ENCODE measurements at places on chromosomes 13 and 19.

GRCh38 chr13:110330491-110331011, 23.5 kb downstream of the COL4A2 start:
- no peak for DNase-seq

- DNase-seq, result no peak
These were observed 321.9 kb downstream of the FOXO1 start for GRCh38 chr13:40344270-40345148.

DNA sequence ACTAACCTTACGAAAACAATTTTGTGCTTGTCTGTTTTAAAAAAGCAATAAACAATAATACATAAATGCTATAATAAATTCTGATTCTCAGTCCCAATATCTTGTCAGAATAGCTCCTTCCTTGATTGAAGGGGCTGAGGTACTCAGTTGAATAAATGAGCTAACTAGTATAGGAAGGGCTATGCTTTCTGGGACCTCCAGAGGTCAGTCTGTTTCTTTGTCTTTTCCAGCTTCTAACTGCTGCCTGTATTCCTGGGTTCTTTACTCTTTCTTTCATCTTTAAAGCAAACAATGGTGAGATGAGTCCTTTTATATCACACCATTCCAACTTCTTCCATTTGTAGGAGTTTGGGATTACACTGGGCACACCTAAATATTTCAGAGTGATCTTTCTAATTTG, 1297.0 kb upstream of the ATXN8OS start:
- DNase-seq, result no peak

DNA sequence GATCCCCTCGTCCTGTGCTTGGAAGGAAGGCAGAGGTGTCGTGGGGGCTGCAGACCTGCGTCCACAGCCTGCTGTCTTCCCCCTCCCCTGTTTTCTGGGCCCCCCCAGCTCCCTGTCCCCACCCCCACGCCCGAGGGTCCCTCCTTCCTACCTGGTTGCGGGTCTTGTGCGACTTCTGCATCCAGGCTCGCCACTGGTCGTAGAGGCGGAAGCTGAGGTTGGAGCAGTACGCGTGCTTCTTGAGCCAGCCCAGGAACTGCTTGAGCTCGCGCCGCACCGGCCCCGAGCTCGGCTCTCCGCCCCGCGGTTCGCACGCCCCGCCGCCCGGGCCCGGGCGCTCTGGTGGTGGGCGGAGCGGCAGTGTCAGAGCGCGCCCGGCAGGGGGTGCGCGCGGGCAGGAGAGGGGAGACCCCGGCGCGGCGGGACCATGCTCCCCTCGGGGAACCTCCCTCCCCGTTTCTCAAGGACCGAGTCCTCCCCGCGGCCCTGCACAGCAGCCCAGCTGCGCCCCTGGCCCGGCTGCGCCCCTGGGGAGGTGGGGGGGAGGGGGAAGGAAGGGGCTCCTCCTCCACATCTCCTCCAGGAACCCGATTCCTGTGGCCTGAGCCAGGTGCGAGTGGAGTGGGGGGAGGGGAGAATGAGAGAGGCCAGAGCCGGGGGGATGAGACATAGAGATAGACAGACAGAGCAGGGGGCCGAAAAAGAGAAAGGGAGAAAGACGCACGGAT, 5.7 kb downstream of the REX1BD start:
- peak; percentile 62 for DNase-seq

- DNase-seq, result no peak
These were observed 360.9 kb downstream of the FGF9 start for GRCh38 chr13:22031702-22032286.

DNA sequence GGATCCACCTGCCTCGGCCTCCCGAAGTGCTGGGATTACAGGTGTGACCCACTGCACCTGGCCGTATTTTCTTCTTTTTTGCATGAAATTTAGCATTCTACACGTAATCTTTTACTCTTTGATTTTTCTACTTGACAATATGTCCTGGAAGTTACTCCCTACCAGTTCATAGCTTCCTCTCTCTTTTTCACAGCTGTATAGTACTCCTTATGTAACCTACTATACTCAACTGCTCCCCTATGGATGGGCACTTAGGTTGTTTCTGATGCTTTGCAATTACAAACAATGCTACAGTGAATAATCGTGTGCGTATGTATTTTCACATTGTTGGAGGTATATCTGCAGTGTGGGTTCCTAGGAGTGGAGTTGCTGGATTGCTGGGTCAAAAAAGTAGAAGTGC, 90.5 kb upstream of the FARP1 start:
- no peak for DNase-seq

- no peak for DNase-seq
These were observed 98.0 kb downstream of the PRR20E start for GRCh38 chr13:57264965-57265364.

GRCh38 chr19:31725051-31725450, 375.8 kb upstream of the TSHZ3 start:
- DNase-seq, result no peak

DNA sequence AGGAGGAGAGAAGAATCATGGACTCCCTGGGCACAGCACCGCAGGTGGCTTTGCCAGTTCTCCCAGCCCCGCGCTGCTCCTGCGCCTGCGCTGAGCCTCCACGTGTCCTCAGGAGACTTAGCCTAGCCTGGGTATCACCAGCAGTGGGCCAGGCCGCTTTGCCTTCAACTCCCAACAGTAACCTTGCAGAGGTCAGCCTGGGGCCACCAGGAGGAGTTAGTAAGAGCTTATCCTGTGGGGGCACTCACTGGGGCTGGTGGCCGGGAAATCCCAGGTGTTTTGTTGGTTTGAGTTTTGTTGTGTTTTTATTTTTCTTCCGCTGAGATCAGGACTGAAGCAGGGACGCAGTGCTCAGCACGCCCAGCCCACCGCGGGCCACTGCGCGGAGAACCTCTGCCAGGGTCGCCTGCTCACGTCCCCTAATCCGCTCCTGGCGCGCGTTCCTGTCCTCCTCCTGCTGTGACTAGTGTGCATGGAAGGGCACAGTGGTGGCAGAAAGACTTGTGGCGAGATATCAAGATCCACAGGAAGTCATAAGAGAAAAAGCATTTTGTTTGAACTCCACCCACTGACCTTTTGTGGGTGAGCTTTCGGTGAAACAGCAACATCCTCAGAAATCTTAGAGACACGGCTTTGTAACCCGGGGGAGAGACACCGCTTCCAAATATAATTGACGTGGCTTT, 207.4 kb upstream of the RFC3 start:
- peak; percentile 73 for DNase-seq

GRCh38 chr13:30803749-30804148, 68.4 kb downstream of the ALOX5AP start:
- DNase-seq, result no peak

- no peak for DNase-seq
These were observed 7.1 kb upstream of the KLK5 start for GRCh38 chr19:50959731-50960500.

- DNase-seq, result no peak
These were observed 28.0 kb downstream of the TSSK6 start for GRCh38 chr19:19487077-19487949.

DNA sequence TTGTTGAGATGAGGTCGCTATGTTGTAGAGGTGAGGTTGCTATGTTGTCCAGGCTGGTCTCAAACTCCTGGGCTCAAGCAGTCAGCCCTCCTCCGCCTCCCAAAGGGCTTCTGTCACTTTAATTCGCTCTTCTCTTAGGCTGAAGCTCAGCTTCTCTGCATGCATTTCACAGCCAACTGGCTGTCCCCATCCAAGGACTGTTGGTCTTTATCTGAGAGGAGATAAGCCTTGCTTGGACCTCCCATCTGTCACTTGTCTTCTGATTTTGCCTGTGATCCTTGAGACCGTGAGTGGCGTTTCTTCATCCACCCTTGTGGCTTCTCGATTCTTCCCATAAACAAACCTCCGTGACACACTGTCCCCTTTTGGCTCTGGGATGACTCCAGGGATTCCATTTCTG, 24.4 kb downstream of the CERS1 start:
- DNase-seq, result no peak

- DNase-seq, result no peak
These were observed 9.9 kb upstream of the CALM3 start for GRCh38 chr19:46591254-46591653.

DNA sequence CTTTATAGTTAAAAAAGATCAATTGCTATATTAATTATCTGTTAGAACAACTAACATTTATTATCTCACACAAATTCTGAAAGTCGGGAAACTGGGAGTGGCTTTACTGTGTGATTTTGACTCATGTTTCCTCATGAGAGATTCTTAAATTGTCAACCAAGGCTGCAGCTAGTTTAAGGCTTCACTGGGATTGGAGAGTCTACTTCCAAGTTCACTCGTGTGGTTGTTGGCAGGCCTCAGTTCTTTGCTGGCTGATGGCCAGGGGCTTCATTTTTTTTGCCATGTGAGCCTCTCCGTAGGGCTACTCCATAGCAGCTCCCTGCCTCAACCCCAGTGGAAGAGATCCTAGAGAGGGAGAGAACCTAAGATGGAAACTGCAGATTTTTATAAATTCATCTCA, 24.5 kb upstream of the LPAR6 start:
- DNase-seq, result no peak

DNA sequence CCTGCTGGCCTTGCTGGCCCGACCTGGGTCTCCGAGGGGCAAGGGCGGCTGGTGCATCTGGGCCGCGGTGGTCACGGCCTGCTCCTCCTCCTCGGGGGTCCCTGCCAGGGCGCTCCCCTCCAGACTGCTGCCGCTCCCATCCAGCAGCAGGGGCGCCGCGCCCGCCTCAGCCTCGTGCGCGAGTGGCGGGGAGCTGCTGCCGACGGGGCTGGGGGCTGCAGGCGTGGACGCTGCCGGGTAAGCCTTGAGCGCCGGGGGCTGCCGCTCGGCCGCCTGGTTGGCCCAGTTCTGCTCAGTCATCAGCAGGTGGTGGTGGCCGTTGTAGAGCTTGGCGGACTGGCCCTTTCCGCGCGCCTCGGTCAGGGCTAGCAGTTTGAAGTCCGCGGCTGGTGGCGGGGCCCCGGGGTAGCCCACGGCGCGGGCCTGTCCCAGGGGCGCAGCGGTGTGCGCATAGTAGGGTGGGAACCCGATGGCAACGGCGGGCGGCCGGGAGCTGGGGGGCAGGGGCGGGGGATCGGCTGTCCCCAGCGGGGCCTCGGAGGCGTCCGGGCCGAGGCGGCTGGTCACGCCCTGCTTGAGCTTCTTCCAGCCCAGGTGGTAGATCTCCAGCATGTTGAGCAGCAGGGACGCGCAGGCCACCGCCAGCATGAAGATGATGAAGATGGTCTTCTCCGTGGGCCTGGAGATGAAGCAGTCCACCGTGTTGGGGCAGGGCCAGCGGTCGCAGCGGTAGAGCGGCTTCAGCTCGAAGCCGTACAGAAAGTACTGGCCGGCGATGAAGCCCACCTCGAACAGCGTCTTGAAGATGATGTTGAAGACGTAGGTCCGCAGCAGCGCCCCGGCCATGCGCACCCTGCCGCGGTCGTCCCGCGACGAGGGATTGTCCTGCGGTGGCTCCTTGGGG, 18.6 kb downstream of the GJA3 start:
- DNase-seq, result no peak

DNA sequence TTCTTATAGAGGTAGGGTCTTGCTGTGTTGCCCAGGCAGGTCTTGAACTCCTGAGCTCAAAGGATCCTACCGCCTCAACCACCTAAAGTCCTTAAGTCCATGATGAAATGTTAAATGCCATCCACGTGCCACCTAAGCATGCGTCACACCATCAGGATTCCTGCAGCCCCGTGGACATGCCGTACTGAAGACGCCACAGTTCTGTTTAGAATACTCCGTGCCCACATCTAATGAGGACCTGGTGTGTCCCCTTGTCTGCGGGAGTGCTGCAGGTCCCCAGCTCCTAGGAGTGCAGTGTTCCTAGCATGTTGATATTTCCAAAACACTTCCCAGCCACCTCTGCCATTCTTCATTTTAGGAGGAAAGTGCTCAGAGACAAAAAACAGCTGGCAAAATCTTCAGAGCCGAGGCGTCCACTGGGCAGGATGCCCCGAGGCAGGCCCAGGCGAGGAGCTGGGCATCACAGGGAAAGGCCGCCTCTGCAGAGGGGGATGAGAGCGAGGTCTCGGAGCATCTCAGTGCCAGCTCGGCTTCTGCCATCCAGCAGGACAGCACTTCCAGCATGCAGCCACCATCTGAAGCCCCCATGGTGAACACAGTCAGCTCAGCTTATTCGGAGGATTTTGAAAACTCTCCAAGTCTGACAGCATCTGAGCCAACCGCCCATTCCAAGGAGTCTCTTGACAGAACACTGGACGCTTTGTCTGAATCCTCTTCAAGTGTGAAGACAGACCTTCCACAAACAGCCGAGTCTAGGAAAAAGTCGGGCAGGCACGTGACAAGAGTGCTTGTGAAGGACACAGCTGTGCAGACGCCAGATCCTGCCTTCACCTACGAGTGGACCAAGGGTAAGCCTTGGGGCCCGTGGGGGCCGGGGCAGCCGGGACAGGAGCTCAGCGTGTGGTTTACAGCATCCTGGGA, 13.2 kb downstream of the C19orf44 start:
- DNase-seq, result no peak

- DNase-seq, result no peak
These were observed 30.4 kb downstream of the NLRP11 start for GRCh38 chr19:55801416-55801815.

DNA sequence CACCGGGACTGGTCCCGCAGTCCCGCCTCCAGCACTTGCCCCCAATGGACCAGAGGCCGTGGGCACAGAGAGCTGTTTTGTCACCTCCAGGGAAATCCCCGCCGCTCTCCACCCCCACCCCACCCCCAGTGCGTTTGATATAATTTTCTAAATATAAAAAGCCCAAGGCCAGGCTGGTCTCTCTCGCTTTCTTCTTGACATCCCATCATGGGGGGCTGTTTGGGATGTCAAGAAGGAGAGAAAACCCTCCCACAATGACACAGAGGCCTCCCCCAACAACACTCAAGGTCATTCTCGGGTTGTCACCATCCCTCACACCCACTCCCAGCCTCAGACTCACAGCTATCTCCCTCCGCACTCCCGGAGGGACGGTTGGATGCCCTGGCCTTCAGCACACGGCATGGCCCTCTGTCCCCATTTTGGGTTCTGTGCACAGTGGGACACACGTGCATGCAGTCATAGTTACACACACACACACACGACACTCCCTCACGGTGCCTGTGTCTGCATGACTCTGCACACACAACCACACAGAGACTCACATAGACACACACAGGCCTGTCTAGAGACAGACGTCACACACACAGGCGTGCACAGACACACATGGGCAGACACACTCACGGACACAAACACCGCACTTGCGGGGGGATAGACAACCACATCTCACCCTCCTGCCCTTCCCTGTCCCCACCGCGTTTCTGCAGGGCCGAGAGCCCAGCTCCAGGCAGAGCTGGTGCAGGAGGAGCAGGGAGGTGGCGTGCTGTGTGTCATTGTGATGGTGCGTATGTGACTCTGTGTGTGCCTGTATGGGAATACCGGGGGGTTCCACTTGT, 4.8 kb upstream of the NFIC start:
- no peak for DNase-seq

DNA sequence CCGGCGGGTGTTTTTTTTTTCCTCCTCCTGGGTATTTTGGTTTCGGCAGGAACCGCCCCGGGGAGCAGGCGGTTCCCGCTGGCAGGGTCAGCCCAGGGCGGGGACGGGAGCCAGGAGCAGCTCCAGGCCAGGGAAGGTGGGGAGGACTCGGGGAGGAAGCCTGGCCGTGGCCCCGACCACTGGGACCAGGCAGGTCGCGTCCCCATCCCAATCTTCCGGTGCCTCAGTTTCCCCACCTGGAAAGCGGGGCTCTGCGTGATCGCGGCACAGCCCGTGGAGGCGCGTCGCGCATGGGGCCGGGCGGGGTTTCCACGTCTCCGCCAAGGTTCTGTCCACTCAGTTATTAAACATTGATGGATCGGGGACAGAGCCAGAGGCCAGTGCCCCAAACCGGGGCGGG, 34.8 kb downstream of the IL12RB1 start:
- DNase-seq, result no peak

All from activated CD4-positive, alpha-beta T cell treated with anti-CD3 and anti-CD28 coated beads, Interleukin-2, Interleukin-4, amounts not matched to agents 100 ng/mL and 50 ng/mL, durations not matched to agents 16 hours and 8 hours (primary cell).